Caco-2 (cell line): ENCODE measurements at places on chromosomes 12 and 14. TPM values are rescaled to one million over a fixed set of nuclear protein-coding genes. Genes with fewer than 3 reads are reported as not detected.

GRCh38 chr14:59281609-59282377, 93.3 kb downstream of the DAAM1 start:
- DNase-seq = no peak

DNA sequence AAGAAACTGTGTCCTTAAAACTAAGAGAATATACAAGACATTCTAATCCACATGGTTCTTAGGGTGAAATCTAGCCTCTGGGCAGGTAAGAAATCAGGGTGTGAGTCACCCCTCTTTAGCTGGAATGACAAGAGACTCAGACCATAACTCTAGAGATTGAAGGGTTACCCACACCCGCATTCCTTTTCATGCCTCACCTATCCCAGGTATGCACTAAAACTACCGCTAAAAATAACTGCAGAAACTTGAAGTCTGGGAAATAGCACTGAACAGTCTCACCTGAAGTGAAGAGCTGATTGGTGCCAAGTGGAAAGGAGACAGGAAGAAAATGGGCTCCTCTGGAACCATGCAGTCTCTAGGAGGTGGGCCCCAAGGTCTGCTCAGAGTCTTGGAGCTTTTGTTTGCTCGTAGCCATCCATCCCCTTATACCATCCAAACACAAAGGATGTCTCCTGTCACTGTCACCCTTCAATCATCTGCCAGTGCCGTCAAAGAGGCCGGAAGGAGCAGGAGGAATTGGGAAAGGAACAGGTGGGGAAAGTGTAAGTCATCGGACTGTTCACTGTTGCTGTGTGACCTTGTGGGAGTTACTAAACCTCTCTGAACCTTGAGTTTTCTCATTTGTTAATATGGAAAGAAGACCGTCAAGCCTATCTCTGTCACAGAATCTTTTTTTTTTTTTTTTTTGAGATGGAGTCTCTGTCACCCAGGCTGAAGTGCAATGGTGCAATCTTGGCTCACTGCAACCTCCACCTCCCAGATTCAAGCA, 22.4 kb downstream of the DDX47 start:
- peak; percentile 73 for DNase-seq

SLC6A15 gene
- total RNA-seq = not detected in 2 replicates

GRCh38 chr14:30553311-30553989, 5.5 kb upstream of the G2E3 start:
- DNase-seq = no peak

- no peak for DNase-seq
Observed at GRCh38 chr12:66036317-66036716, 94.2 kb downstream of the LLPH start.

- DNase-seq = no peak
Observed at GRCh38 chr14:50605766-50606165, 45.8 kb downstream of the ATL1 start.

- DNase-seq = no peak
Observed at GRCh38 chr14:67941456-67942018, 122.0 kb downstream of the RAD51B start.

GRCh38 chr14:55410876-55411275, 754 bp downstream of the ATG14 start:
- DNase-seq = no peak

PARP11 gene
- total RNA-seq = 18.1 and 19.0 TPM in 2 replicates

B3GNT4 gene
- total RNA-seq = 2.2 and 3.8 TPM in 2 replicates

SLC2A13 gene
- total RNA-seq = 2.5 and 3.0 TPM in 2 replicates

GRCh38 chr14:80260645-80261044, 49.3 kb upstream of the DIO2 start:
- no peak for DNase-seq

GRCh38 chr14:103230658-103231334, 103.2 kb upstream of the EIF5 start:
- DNase-seq = no peak

DNA sequence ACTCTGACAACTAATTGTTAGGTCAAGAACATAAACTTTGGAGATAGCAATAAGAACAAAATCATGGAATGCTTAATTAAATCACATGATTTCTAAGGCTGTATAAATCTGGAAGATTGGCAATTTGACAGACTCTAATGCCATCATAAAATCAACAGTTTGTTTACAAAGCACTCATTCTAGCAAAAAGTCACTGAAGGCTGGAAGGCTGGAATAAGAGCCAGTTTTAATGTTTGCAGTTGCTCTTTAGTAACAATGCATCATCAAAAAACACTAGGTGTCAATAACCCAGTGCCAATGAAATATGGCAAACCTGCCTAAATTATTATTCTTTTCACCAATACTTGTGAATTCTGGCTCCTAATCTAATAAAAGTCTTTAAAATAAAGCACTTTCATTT, 65.0 kb downstream of the NUMB start:
- no peak for DNase-seq

KRT6C gene
- not detected in 2 replicates for total RNA-seq

DNA sequence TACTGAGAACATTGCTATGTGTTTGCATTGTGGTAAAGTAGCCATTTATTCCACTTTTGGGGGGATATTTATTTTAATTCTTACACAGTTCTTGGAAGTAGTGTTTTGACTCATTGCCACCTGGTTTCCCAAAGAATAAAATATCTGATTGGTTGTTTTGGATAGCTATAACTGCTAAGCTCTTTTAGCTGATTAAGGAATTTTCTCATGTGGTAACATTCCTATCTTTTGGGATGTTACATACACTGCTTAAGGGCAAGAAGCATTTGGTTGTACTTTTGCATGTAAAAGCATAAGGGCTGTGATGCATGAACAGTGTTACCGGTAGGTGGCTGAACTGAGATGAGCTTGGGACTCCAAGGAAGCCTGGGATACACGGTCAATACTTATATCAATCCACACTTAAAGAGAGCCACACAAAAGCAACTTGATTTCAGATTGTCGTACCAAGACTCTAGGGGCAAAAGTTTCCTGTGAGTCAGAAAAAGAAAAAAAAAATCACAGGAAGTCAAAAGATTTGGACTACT, 71.4 kb upstream of the PRKD1 start:
- no peak for DNase-seq

GRCh38 chr14:98189511-98189910, 1082.5 kb downstream of the BCL11B start:
- no peak for DNase-seq

DNA sequence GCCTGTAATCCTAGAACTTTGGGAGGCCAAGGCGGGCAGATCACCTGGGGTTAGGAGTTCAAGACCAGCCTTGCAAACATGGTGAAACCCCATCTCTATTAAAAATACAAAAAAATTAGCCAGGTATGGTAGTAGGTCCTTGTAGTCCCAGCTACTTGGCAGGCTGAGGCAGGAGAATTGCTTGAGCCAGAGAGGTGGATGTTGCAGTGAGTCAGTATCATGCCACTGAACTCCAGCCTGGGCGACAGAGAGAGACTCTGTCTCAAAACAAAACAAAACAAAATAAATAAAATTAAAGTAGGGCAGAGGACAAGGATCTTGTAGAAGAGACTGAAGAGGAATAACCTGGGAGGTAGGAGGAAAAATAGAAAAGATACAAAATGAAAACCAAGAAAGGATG, 45.5 kb upstream of the GUCY2C start:
- no peak for DNase-seq

DNA sequence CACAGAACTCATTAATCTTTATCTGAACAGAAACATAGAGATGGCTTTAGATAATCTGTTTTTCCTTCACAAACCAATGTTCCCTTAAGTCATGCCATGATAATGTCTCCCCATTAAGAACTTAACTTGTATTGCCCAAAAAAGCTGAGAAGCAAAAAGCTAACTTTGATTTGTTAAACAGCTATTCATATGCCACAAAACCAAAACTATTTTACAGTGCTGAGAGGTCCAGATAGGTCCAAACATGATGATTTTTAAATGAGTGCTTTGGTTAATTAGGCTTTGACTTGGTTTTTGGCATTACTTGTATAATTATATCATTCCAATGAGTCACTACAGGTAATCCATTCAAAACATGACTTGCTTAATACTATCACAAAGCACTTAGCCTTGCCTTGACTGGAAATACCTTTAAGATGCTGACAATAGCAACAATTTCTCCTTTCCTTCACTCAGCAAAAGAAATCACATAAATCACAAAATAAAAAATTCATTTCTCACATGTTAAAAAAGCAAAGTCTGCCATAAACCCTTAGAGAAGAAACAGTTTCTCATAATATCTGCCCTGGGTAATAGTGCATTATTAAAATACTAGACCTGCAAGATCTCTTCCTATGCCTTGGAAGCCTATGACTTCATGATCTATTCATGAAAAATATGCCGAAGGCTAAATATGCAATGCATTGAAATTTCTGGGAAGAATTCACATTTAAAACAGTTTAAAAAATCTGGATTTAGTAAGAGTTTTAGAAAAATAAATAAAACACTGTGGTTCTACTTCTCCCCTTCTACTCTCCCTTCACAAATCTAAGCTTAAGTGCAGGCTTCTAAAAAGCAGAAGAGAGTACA, 52.0 kb upstream of the SAV1 start:
- DNase-seq = no peak

FAM186B gene
- 1.4 and 2.2 TPM in 2 replicates for total RNA-seq

ZBTB42 gene
- total RNA-seq = 9.1 and 9.7 TPM in 2 replicates

- DNase-seq = no peak
Observed at GRCh38 chr12:80860206-80860605, 77.5 kb downstream of the LIN7A start.

DNA sequence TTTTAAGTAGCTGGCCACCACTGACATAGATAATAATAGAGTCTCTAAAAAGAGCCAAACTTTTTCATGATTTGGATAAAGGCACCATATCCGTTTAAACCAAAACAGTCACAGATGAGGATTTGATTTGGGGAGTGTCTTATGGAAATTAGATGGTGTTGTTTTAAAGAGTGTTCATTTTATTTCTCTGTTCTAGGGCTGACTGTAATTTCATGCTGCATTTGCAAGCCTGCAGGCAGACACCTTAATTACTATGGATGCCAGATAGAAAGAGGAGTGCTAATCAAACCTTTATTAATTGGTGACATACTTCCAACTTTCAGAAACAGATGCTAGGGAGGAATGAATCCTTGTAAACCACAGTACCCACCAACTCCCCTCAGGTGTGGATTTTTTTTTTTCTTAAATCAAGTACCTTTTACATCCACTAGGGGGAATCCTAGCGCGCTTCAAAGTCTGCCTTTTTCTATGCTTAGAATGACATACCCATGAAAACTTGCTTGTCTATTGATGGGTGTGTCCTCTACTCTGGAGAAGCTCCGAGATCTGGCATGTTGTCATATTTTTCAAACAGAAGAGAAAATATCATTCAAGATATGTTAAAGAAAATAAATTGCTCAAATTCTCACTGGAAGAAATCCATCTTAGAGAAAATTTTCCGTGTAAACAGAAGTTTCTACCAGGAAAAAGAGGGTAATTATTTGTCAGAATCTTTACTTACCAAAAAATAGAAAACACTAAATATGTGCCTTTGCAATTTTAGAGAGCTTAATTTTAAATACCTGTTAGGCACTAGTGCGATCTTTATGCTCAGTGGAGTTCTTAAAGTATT, 14.2 kb upstream of the PLXNC1 start:
- DNase-seq = peak; percentile 56

SPX gene
- total RNA-seq = 6.4 and 6.9 TPM in 2 replicates

CLEC2A gene
- total RNA-seq = not detected in 2 replicates

TAS2R14 gene
- 2.7 and 3.1 TPM in 2 replicates for total RNA-seq

GRCh38 chr12:100375038-100375735, 18.3 kb downstream of the SLC17A8 start:
- DNase-seq = no peak

CCND2 gene
- total RNA-seq = 113 and 145 TPM in 2 replicates

CCDC38 gene
- total RNA-seq = not detected in 2 replicates

CHPT1 gene
- total RNA-seq = 45.4 and 54.6 TPM in 2 replicates

GRCh38 chr14:35944847-35945246, 118.7 kb downstream of the BRMS1L start:
- peak; percentile 70 for DNase-seq

DNA sequence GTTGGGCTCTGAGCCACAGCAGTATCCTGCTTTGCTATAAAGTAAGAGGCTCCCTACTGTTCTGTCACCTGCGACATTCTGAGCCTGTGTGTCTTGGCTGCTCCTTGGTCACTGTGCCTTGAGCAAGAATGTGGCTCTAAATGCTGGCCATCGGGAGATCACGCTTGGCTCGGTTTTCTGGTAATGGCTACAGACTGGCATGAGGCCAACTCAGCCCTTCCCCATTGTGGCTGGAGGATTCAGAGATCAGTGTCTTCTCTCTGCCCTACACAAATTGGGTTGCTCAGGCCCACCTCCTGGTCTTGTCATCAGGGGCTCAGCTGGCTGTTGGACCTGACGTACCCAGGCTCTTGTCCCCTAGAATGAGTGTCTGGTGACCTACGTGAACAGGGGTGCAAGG, 94.5 kb downstream of the PLXNC1 start:
- DNase-seq = no peak
